Esophagus muscularis mucosa (tissue), 4 donors: ENCODE measurements at places on chromosomes 5 and 9.

DNA sequence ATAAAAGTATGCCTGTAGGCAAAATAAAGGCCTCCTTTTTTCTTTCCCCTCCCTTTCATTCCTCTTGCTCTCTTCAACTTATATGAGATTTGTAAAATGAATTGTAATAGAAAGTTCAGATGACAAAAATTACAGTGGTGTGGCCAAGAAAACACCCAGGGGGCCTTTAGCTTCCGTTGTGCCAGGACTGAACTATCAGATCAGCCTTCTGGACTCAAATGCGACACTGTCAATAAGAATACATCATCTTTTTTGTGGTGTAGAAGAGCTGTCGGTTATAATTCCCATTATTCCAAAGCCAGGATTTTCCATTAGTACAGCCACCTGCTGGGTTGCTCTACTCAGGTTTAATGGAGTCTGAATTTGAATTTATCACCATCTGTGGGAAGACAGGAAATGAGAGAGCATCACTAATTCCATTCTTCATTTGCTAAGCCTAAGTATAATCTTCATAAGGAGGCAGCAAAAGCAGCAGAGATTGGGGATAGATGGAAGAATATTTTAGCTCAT is 443.4 kb downstream of the ANXA1 start:
- no peak for DNase-seq

DNA sequence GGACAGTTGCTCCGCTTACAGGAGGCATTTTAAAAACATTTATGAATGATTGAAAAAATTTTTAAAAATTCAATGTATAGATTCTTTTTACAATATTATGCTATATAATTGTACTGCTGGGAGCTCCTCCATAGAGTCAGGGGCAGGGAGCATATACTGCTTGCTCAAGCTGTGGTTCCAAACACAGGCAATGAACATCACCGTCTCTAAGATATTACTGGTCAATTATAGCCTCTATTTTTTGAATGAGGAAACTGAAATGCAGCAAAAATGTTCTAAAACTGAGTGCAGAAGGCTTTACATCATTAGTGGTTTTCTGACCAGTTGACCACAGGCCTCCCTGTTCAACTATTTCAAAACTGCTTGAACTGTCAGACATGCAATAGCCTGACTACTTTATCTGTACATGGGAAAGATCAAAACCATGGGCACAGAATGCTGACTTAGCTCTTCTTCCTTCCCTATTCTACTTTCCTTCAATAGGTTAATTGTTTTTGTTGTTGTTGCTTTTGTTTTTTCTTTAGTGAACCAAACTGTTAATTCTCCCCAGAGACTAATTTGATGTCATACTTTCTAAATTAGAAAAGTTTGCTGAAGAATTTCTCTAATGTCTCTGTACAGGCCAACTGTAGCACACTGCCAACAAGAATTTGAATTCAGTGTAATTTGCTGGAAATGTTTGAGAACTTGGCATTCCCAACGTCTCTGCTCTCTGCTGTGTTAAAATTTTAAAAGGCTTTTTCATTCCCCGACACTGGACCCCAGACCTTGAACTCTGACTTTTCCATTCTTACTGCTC is 107.6 kb upstream of the MPDZ start:
- DNase-seq, result no peak

- no peak for DNase-seq
Measured at GRCh38 chr5:131272724-131273123, 8.9 kb downstream of the CDC42SE2 start.

GRCh38 chr9:136133191-136133958 is 14.7 kb upstream of the TMEM250 start:
- DNase-seq, result no peak

DNA sequence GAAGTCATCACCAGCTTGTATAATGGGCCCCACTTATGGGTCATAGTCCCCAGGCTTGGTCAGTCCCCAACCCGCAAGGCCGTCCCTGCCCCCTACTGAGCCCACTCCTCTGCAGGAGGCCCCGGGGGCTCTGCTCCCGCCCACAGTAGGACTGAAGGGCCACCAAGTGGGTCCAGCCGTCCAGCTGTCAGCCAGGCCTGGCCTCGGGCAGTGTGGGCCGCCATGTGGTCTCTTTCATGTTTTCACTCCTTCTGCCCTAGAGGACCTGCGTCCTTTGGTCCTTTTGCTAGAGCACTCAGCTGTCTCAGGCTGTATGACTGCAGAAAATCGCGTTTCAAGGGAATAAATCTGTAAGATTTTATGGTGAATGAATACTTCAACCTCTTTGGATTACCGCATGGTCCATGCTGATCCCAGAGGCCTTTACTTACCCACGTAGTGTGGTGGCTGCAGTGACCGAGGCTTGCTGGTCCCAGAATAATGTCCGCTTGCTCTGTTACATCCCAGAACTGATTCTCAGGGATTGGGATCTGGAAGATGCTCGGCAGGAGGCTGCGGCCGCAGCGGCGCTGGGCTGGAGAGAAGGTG is 105.7 kb upstream of the FAM120A start:
- no peak for DNase-seq

- DNase-seq, result no peak
Measured at GRCh38 chr5:62029303-62029702, 276.7 kb upstream of the KIF2A start.
